Amygdala (tissue), 56 donors: ENCODE measurements at places on chromosomes 12 and 14.

GRCh38 chr14:53350866-53351265 lies 197.7 kb upstream of the DDHD1 start:
- DNase-seq: no peak

- DNase-seq: no peak
Measured at GRCh38 chr12:42162193-42162592, 17.5 kb upstream of the GXYLT1 start.

DNA sequence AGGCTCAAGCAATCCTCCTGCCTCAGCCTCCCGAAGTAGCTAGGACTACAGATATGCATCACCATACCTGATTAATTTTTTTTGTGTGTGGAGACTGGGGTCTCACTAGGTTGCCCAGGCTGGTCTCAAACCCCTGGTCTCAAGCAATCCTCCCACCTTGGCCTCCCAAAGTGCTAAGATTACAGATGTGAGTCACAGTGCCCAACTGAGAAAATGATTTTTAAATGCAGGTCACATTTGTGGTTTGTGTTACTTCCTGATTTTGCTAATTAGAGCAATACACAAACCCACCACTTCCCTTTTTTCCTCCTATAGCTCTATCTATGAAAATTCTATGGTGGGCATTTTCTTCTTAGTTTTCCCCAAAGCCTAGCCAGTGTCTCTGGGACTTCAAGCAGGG lies 45.5 kb upstream of the TMEM263 start:
- DNase-seq: no peak

GRCh38 chr12:3622021-3622821 lies 130.7 kb downstream of the CRACR2A start:
- DNase-seq: no peak

GRCh38 chr12:92898755-92899154 lies 30.3 kb downstream of the EEA1 start:
- no peak for DNase-seq

DNA sequence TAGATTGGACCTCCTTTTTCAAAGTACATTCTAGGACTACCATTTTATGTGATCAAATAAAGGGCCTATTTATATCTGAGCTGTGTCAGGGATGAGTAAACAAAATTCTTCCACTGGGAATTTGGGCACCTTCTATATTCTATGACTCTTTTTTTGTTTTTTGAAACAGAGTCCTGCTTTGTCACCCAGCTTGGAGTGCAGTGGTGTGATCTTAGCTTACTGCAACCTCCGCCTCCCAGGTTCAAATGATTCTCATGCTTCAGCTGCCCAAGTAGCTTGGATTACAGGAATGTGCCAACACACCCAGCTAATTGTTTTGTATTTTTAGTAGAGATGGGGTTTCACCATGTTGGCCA lies 64.8 kb downstream of the DRAM1 start:
- no peak for DNase-seq
